NCI-H446 (cell line): ENCODE measurements at places on chromosomes 1 and 21.

GRCh38 chr1:86052948-86053698 is 103.4 kb downstream of the COL24A1 start:
- no peak for DNase-seq

- no peak for DNase-seq
Measured at GRCh38 chr1:114745291-114745690, 12.5 kb downstream of the CSDE1 start.

DNA sequence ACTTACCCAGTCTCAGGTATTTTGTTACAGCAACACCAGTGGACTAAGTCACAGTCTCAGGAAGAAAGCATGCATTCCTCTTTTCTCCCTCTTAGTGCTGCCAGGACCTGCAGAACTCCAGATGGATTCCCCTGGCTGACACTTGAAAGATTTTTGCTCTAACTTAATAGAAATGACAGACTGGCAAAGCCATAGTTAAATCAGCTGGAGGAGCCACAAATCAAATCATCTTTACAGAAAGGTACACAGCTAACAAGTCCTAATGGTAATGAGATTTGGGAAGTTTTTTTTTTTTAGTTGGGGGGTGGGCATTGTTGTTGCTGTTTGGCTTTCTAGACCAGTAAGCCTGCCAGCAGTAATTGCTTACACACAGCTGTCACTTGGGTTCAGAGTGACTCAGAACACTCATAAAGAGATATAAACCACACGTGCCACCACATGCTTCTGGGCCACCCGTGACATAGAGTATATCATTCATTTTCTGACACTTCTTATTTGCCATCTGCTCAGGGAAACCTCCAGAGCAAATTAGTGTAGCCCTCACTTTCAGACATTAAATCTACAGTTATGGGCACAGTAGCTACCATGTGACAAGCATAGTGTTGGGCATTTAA is 72.4 kb downstream of the FH start:
- DNase-seq = no peak

DNA sequence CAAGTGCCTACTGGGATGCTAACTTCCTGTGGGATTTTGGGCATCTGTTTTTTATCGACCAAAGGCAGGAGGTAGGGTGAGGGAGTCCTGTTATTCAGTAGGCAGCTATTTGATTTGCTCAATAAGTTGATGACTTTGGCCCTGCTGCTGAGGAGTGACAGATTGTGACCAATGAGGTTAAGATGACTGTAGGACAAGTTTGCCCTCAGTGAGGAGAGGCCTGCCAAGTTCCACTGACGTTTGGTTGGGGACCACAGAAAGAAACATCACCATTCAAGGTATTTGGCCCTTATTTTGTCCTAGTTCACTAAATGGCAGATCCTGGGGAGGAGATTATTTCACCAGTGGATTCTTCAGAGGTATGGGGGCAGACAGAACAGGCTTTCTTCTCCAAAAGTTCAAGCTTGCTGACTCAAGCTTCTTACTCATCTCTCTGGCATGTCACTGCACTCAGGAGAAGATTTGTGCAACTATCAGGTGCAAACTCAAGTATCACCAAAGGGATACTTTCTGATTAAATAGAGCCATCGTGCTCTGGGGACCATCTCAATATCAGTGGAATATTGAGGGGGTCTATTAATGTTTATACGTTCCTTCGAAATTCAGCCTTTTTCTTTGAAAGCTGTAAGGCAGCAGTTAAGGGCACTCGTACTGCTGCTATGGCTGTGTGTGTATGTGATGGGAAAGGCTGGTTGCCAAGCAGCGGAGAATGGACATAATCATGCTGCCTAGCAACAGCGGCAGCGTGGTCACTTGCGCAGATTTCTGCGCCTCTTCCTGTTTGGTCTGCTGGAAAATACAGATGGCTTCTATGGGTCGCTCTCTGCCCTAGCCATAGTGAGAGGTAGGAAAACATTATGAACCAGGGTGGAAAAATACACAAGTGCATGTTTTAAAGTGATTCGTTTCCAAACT is 78.7 kb downstream of the PBX1 start:
- peak; percentile 61 for DNase-seq

- DNase-seq = peak; percentile 72
Measured at GRCh38 chr1:35726450-35727433, 8.1 kb upstream of the C1orf216 start.

DNA sequence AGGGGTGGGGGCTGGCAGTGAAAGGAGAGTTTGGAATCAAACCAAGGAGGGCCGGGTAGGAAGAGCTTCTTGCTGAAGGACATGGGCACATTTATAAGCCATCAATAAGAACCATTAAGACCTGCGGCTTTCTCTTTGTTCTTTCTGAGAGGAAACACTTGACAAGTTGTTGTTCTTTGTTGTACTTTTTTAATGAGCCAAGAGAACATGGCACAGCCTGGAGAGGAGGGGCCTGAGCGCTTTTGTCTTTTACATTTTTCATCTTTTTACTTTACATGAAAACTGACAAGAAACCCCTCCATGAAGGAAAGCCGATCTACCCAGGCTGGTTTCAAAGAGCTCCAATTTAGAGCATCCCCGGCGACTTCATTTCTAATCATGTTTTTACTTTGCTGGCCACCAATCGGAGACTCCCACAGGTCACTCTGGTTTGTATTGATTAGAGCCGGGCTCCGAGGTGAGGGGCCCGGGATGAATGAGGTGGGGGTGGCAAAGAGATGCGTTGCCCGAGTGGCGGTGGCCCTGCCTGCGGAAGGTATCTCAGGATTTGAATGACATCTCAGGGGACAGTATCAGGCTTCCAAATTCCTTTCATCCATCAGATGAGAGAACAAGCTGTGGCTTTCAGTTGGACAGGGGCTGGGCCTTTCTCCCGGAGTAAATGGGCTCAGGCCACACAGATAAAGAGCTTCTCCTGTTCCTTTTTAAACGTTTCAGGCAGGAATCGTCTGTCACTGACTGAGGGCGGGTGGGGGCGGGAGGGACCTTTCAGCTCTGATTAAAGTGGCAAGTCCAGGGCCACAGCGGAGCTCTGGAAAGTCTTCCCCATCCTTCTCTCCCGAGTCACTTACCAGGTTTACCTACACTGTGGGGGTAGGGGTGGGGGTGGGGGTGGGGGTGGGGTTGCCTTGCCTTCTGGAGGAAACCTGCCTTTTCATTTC is 138.8 kb upstream of the ARHGEF16 start:
- DNase-seq = no peak
